WERI-Rb-1 (cell line): ENCODE measurements at places on chromosomes 12 and 14.

GRCh38 chr14:72884386-72884785 is 9.5 kb downstream of the DPF3 start:
- DNase-seq, result no peak

DNA sequence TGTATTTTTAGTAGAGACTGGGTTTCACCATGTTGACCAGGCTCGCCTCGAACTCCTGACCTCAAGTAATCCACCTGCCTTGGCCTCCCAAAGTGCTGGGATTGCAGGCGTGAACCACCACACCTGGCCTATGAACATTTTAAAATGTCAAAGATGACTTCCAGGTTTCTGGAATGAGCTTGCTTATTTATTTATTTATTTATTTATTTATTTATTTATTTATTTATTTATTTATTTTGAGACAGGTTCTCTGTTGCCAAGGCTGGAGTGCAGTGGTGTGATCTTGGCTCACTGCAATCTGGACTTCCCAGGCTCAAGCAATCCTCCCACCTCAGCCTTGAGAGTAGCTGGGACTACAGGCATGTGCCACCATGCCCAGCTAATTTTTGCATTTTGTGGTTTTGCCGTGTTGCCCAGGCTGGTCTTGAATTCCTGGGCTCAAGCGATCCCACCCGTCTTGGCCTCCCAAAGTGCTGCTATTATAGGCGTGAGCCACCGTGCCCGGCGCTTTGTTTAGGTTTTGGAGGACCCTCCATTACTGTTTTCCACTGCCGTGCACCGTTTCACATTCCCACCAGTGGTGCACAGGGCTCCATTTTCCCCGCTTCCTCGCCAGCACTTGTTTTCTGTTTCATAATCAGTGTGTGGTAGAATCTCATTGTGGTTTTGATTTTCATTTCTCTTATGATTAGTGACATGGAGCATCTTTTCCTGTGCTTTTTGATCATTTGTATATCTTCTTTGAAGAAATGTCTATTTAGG is 6.4 kb upstream of the CFAP251 start:
- DNase-seq, result no peak

- DNase-seq, result no peak
Observed at GRCh38 chr12:81843599-81843998, 84.4 kb upstream of the PPFIA2 start.

GRCh38 chr12:117053050-117053400 is 46.2 kb downstream of the TESC start:
- DNase-seq, result no peak

GRCh38 chr12:47359310-47360092 is 279.7 kb upstream of the AMIGO2 start:
- no peak for DNase-seq

- DNase-seq, result no peak
Observed at GRCh38 chr12:5096241-5096924, 52.7 kb downstream of the KCNA5 start.

- no peak for DNase-seq
Observed at GRCh38 chr14:67900231-67900630, 80.7 kb downstream of the RAD51B start.

- no peak for DNase-seq
Observed at GRCh38 chr12:57631566-57632072, 1.4 kb downstream of the B4GALNT1 start.

DNA sequence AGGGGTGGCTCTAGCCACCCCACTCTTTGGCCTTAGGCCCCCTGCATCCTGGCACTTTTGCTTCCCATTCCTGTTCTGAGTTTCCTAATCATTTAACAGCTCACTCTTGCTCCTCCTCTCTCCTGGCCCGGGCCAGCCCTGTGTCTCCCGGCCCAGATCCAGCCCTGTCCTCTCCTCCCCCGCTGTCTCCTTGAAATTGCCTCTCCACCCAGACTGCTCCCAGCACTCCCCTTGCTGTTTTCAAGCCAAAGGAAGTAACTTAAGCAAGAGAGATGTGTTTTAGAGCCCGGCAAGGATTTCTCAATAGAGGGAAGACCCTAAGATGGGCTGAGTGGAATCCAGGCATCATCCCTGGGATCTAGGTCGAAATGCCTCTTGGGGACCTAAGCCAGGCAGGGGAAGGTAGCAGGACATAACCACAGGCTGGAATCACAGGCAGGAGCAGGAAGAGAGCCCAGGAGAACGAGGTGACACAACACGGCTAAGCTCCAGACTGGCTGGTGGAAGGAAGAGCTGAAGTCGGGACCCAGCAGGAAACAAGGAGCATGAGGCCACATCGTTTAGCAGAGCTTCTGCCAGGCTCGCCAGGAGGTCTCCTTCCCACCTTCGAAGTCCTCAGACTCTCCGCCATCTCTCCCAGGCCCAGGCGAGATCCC is 2.0 kb upstream of the LRP1-AS start:
- DNase-seq, result no peak

DNA sequence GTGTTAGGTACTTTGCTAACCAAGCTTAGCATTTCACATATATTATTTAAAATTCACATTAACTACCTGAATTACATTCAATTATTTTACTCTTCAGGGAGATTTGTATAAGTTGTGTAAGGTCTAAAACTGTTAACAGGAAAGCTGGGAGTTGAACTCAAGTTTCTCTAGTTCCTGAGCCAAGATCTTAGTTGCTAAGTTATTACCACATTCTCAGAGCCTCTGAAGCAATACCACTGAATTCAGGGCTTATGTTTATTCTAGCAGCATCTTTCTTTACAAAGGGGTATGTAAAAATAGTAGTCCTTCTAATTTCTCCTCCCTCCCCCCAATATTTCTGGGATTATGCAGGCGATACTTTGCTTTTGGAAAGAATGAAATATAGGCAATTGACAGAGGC is 786.8 kb downstream of the DIO2 start:
- DNase-seq, result no peak
